Stimulated activated CD4-positive, alpha-beta T cell treated with anti-CD3 and anti-CD28 coated beads, Interleukin-15, amount 100 ng/mL, for 24 hours (primary cell): ENCODE measurements at places on chromosomes 1 and 21.
A peak's percentile ranks its signal among the peaks of the same experiment; 100 is the strongest.

DNA sequence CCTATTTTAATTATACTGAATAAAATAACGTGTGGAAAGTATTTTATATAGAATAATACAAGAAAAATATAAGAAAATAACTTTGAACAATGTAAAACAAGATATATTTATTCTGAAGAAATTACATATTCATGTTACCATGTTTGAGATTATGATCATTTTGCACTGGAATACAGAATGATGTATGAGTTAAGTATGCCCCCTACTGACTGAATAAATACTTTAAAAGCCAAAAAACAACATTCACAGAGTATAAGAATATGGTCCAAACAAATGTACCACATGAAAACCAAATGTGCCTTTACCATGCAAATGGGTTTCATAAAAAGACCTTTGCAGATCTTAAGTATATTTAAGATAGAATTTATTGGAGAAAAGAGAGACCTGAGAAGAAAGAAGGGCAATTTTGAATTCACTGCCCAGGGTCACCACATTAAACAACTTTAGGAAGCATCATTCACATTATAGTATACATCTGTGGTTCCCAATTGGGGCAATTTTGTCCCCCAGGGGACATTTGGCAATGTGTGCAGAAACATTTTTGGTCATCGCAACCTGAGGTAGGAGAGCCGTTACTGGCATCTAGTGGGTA is 136.6 kb upstream of the GFI1 start:
- DNase-seq: no peak

DNA sequence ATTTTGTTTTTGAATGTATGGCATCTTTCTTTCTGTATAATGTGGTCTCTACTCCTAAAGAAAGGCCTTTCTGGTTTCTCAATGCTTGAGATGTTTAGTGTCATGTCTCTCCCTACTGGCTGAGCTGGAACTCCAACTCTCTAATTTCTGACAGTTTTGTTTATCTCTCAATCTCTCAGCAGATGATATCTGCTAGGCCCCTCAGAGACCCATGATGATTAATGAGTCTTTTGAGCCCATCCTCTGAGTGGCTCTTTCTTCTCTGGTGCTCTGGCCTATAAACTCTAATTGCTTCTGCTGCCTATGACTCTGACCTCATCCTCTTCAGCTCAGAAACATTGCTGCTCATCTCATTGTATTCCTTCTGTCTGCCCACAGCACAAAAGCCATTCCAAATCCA is 46.6 kb downstream of the CRB1 start:
- DNase-seq: no peak

- DNase-seq: no peak
These were observed 27.2 kb downstream of the DBT start for GRCh38 chr1:100222428-100222827.

DNA sequence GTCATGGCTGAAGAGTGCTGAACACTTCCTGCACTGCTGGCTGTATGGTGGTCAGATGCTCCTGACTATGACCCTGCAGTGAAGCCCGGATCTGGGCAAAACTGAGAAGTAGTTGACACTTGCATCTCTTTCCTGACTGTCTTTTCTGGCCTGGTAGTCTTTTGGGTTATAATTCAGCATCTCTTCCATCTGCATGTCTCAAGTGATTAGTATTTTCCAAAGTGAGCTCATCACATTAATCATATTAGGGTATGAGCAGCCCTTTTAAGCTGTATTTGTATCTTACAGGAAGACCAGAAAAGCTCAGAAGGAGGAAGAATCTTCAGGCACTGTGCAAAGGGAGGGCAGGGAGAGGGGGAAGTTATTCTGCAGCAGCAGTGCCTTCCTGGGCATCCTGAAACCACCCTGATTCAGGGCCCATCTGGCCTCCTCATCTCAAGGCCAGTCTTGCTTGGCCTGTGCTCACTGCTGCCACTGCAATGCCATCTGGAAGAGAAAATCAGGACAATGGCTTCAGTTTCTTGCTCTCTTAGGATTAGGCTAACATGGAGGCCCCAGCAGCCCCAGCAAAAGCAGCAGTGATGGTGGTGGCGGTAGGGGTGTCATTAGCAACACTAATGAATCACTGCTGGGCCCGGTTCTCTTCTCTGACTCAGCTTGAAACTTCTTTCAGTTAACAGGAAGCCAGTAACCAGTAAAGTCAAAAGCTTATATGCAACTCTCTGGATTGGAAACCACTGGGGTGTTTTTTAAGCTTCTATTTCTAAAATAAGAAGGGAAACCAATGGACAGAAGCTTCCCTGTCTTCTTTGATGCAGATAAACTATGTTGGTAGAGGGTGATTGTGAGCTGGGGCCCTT is 63.3 kb upstream of the WDR26 start:
- DNase-seq: peak; percentile 86

GRCh38 chr21:43313221-43313938 is 113.6 kb downstream of the SIK1 start:
- DNase-seq: no peak

- no peak for DNase-seq
These were observed 18.7 kb upstream of the GOLT1A start for GRCh38 chr1:204232526-204232925.

DNA sequence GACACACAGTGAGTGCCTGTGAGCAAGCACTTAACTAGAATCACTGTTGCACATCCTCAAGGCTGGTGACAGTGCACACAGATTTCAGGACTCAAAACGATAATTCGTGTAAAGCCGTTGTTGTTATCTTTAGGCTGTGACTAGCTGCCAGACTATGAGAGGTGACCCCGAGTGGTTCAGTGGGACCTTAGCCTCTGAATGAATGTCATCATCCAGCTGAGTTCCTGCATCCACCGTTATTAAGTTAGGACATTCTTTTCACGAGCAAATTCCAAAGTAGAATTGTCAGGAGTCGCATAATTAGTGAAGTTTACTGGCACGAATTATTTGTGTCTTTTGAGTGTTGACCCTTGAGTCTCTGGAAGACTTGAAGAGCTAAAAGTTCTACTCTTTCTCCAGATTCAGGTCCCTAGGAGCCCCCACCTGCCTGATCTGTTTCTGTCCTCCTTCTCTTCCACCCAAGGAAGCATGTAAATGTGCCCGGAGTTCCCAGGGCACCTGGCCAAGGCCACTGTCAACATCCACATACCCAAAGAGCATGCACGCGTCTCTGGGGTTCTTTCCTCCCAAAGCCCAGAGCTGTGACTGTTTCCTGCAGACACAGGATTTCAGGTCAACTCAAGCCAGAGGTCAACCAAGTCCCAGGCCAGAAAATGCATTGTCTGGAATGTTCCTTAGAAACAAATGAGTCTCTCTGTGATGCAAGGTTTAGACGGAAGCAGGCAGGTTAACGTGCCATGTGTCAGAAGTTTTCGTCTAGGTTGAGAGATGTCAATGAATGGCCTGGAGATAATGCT is 207.2 kb downstream of the TOMM20 start:
- no peak for DNase-seq

DNA sequence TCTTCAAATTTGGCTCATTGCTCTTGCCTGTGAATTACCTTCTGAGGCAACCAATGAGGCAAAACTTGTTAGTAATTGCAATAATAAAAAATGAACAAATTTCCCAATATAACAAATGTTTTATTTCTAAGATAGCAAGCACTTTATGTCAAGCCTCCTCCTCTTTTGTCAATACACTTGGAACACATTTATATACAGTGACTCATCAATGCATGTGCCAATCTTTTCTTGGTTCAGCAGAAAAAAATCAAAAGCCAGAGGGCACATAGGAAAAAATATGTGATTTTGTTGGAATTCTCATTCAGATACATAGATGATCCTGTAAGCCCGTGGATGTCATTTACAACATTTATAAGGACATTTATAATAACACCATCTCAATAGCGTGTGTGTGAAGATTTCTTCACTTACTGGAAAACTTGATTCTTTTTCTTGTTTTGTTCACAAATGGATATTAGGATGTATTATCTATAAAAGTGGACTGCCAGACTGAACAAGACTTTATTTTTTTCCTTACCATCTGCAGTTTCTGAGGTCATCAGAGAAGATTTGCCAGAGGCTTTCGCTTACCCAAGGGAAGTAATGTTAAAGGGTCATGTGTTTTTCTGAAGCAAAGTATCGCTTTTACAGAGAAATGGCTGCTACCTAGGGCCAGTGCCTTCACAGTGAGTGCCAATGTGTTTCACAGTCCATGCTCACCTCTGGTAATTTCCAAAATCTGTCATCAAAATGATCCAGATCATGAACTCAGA is 645.7 kb upstream of the PTBP2 start:
- DNase-seq: no peak

DNA sequence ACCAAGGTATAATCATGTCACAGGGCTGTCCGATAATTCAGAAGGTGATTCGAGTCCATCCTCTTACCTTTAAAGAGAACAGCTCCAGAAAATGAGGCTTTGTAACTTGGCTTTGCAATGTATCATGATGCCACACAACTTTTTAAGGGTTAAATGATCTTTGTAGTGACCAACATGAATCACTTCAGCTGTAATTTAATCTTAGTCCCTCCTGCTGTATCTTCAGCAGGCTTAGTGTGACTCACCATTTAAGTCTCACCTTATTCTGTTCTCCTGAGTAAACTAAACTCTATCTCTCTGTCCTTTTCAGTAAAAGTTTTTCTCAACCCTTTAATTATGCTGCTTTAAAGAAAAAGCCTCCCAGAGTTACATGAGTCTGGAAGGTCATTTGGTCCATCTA is 1.9 kb upstream of the HIVEP3 start:
- no peak for DNase-seq
